Cardiac fibroblast (primary cell): ENCODE measurements at places on chromosomes 6 and 20.
A peak's percentile ranks its signal among the peaks of the same experiment; 100 is the strongest.

DNA sequence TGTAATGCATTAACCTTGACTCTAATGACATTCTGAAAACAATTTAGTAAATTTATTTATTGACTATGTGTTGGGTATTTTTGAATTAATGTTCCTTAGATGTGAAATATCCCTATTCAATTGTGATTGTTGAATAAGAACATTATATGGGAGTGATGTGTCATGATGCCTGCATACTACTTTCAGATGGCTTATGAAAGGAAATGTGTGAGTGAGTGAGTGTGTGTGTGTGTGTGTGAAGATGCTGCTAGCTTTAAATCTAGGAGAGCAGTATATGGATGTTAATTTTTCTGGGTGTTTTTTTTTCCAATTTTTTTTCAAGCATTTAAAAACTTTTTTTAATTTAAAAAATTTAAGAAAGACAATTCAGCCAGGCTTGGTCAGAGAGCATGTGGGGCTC lies 32.5 kb upstream of the NT5E start:
- no peak for DNase-seq

DNA sequence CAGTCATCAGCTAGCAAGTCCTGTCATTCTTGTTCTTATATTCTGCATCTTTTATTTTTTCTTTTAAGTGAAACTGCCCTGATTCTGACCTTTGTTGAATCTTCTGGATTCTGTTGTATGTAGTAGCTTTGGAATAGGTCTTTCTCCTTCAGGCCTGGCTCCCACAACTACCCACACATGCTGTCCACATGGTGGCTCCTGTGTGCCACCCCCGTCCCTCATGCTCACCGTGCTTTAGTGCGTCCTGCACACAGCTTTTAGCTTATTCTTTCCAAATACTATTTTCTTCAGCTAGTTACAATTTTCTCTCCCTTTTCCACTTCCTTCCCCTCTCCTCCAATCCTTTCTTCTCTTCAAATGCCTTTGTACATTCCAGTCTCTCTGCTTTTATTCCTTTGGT lies 61.8 kb downstream of the CTNNBL1 start:
- no peak for DNase-seq

DNA sequence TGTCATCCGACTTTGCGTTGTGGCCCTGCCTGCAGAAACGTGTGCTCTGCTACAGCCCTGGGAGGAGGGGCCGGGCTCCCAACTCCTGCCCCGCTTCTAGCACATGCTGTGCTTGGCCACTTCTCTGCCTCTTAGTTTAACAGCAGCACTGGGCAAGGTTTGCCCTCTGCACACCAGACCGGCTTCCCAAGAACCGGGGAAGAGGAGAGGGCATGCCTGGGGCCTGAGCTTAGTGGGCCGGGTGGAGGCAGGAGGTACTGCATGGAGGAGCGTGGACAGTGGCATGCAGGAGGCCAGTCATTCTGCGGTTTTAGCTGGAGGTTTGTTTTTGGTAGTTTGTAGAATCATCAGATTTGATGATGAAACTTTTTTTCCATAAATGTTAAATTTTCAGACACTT lies 45.5 kb downstream of the CEP43 start:
- peak; percentile 47 for DNase-seq

GRCh38 chr20:872855-873520 lies 39.5 kb downstream of the FAM110A start:
- no peak for DNase-seq

- no peak for DNase-seq
These were observed 54.1 kb downstream of the PLAGL1 start for GRCh38 chr6:143953922-143954321.

DNA sequence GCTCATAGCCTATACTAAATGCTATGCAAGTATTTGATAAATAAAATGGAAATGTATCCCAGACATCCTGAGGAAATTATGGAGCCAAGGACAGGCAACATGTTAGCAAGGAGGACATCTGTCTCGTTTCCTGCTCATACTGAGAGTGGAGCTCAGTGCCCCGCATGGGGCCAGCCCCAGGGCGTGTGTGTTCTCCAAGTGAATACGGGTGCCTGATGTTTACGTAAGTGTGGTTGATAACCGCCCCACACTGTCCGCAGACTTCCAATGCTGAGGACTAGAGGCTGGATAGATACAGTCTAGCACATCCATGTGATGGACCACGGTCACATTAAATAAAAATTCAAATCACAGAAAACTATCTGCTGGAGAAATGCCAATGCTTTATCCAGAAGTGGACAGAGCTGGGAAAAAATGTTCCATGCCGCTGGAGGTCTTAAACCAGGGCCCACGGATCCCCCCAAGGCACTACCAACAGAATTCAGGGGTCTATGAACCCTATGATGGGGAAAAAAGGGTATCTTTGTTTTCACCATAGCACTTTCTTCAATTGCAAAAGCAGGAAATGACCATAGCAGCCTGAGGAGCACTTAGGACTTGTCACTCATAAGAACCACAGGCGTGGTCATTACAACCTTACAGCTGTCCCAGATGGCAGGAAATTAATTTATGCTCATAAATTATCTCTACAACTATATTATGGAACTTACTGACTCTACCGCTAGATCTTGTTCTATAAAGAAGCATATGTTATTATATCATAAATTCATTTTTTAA lies 24.9 kb downstream of the TGM2 start:
- peak; percentile 38 for DNase-seq

DNA sequence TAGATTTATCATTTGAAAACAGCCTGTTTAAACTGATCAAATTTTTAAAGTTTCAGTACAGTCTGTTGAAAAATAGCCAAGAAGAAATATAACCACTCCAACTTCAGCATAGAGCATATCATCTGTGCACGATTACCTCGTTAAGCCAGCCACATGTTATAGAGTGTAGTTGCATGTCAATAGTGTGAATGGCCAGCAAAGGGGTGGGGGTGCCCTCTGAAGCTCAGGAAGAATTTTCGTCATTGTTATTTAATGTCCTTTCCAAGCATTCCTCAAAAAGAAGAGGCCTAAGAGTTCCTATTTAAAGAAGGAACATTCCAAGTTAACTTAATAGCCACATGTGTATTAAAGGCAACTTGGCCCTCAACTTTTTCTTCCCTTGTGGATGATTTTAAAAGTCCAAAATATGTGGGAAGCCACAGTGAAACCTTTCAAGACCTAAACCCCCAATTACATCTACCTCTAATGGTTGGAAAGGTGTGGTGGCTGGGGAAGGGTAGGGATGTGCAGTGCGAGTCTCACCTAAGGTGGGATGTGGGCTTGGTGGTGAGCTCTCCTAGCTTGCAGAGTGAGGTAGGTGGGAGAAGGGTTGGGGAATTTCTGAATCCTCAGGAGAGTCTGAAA lies 1.8 kb upstream of the CCN2 start:
- no peak for DNase-seq
